ENCODE measurements at places on chromosomes 11 and 22. TPM values are rescaled to one million over a fixed set of nuclear protein-coding genes. Genes with fewer than 3 reads are reported as not detected.

GRCh38 chr11:127057126-127057525 lies 56.6 kb upstream of the KIRREL3 start:
- no peaks in the 10 kb centered on the region for H3K36me3 ChIP-seq
- no peaks in the 10 kb centered on the region for H3K27me3 ChIP-seq
- H3K4me3 ChIP-seq, result no peak overlapping the region
- H3K4me1 ChIP-seq, result no peaks in the 10 kb centered on the region

DNA sequence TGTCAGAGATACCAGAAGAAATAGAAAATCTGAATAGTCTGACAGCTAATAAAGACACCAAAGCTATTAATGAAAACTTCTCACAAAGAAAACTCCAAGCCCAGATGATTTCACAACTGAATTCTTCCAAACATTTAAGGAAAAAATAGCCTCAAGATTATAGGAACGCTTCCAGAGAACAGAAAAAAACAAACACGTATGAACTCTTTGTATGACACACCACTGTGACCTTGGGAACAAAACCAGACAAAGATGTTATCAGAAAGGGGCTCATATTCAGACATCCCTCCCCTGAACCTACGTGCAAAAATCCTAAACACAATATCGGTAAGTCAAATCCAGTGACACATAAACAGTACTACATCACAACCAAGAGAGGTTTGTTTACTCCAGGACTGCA lies 23.5 kb downstream of the CERK start:
- H3K4me3 ChIP-seq, result no peak overlapping the region
- peak overlapping the region; percentile 36 for H3K27ac ChIP-seq
- peaks cover 84% of the 10 kb centered on the region for H3K36me3 ChIP-seq
- DNase-seq, result no peak

DNA sequence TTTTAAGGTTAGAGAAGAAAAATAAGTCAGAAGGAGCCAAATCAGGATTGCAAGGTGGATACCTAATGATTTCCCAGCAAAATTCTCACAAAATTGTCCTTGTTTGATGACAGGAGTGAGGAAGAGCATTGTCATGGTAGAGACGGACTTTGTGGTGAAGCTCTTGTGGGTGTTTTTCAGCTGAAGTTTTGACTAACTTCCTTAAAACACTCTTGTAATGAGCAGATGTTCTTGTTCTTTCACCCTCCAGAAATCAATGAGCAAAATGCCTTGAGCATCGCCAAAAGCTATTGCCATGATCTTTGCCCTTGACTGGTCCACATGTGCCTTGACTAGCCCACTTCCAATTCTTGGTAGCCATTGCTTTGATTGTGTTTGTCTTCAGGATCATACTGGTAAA lies 20.0 kb downstream of the CALCB start:
- H3K4me1 ChIP-seq, result no peaks in the 10 kb centered on the region
- no peak for DNase-seq
- H3K27ac ChIP-seq, result no peak overlapping the region
- H3K36me3 ChIP-seq, result no peaks in the 10 kb centered on the region
- H3K27me3 ChIP-seq, result no peaks in the 10 kb centered on the region

Gene LRRC55
- total RNA-seq, result not detected

Gene OR8U1
- not detected for total RNA-seq

Gene LMO2
- 9.3 TPM for total RNA-seq

DNA sequence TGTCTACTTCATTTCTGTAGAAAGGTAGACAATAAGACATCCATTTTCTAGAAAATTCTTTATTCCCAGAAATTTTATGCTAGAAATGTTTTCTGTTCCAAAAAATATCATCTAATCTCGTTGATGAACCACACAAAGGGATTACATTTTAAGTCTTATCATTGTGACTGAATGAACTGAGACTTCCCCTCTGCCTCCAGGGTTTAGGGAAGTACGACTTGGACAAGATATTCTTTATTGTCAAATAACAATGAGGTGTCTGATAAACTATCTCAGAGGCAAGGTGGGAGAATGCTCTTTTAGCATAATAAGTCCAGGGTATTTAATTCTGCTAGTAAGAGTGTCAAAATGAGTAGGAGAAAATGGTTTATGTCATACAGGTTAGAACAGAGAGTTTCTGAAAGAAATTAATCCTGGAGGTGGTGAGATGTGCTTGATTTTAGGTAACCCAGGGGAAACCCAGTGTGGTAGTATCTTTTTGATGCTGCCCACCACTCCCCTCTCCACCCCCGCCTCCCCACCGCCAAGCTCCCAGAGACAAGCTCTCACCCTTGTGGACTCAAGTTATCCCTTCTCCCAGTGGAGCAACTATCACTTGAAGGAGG lies 100.6 kb downstream of the CD44 start:
- no peak overlapping the region for H3K27ac ChIP-seq
- H3K27me3 ChIP-seq, result no peaks in the 10 kb centered on the region
- H3K4me3 ChIP-seq, result no peak overlapping the region

- H3K4me1 ChIP-seq, result no peaks in the 10 kb centered on the region
- H3K36me3 ChIP-seq, result no peaks in the 10 kb centered on the region
- no peaks in the 10 kb centered on the region for H3K27me3 ChIP-seq
These were observed 35.5 kb downstream of the ALX4 start for GRCh38 chr11:44274404-44274803.

- DNase-seq, result no peak
- no peak overlapping the region for H3K4me3 ChIP-seq
- no peak overlapping the region for H3K27ac ChIP-seq
- H3K27me3 ChIP-seq, result peaks cover 14% of the 10 kb centered on the region
These were observed 1115.0 kb downstream of the BRD1 start for GRCh38 chr22:48712558-48713271.

GRCh38 chr11:12174477-12175143 lies 64.2 kb downstream of the MICAL2 start:
- no peak overlapping the region for H3K4me3 ChIP-seq
- peak overlapping the region; percentile 17 for H3K27ac ChIP-seq
- H3K4me1 ChIP-seq, result peaks cover 8% of the 10 kb centered on the region
- no peaks in the 10 kb centered on the region for H3K36me3 ChIP-seq
- H3K27me3 ChIP-seq, result no peaks in the 10 kb centered on the region

DNA sequence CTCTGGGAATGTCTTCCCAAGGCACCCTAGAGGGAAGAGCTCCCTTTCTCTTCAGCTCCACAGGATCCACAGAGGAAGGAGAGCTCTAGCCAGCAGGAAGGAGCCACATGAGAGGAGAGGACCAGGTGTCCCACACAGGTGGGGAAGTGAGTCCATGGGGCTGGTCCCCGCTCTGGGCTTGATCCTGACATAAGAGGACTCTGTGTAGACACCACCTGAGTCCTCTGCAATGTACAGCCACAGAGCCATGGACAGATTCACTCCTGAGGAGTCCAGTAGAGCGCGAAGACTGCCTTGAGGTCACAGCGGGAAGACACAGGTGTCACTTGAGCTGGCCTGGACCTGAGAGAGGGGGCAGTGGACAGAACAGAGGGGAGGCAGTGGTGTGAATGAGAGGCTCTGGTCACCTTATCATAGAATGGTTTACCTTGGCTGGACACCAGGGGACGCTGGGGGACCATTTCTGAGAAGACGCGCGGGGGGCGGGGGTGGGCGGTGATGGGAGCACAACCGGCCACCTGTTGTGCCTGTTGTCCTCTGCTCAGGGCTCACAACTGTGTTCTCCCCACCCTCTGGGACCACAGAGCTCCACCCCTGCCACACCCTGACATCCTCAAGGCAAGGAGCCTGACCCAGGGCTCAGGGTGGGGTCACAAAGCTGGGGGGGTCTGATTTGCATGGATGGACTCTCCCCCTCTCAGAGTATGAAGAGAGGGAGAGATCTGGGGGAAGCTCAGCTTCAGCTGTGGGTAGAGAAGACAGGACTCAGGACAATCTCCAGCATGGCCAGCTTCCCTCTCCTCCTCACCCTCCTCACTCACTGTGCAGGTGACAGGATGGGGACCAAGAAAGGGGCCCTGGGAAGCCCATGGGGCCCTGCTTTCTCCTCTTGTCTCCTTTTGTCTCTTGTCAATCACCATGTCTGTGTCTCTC lies 128.2 kb downstream of the ZNF280B start:
- no peak for DNase-seq
- no peak overlapping the region for H3K27ac ChIP-seq
- no peaks in the 10 kb centered on the region for H3K4me1 ChIP-seq
- H3K36me3 ChIP-seq, result no peaks in the 10 kb centered on the region
- no peaks in the 10 kb centered on the region for H3K27me3 ChIP-seq
- no peak overlapping the region for H3K4me3 ChIP-seq

GRCh38 chr11:88474655-88475054 lies 137.1 kb upstream of the CTSC start:
- H3K36me3 ChIP-seq, result no peaks in the 10 kb centered on the region
- no peak for DNase-seq
- no peak overlapping the region for H3K27ac ChIP-seq
- no peaks in the 10 kb centered on the region for H3K4me1 ChIP-seq
- H3K4me3 ChIP-seq, result no peak overlapping the region

- H3K4me3 ChIP-seq, result no peak overlapping the region
- DNase-seq, result no peak
- no peaks in the 10 kb centered on the region for H3K36me3 ChIP-seq
- H3K4me1 ChIP-seq, result no peaks in the 10 kb centered on the region
These were observed 35.6 kb upstream of the GALNT18 start for GRCh38 chr11:11657218-11657955.

GRCh38 chr11:59918987-59919589 lies 19.1 kb upstream of the OOSP1 start:
- no peaks in the 10 kb centered on the region for H3K36me3 ChIP-seq
- DNase-seq, result no peak
- H3K27me3 ChIP-seq, result no peaks in the 10 kb centered on the region
- H3K4me1 ChIP-seq, result no peaks in the 10 kb centered on the region
- no peak overlapping the region for H3K4me3 ChIP-seq

- no peaks in the 10 kb centered on the region for H3K36me3 ChIP-seq
- H3K27me3 ChIP-seq, result no peaks in the 10 kb centered on the region
- no peak overlapping the region for H3K27ac ChIP-seq
- no peaks in the 10 kb centered on the region for H3K4me1 ChIP-seq
These were observed 237.9 kb downstream of the LUZP2 start for GRCh38 chr11:24734742-24735237.

Gene HTR3A
- total RNA-seq, result not detected

Gene PNPLA5
- not detected for total RNA-seq

Gene DBX1
- not detected for total RNA-seq

DNA sequence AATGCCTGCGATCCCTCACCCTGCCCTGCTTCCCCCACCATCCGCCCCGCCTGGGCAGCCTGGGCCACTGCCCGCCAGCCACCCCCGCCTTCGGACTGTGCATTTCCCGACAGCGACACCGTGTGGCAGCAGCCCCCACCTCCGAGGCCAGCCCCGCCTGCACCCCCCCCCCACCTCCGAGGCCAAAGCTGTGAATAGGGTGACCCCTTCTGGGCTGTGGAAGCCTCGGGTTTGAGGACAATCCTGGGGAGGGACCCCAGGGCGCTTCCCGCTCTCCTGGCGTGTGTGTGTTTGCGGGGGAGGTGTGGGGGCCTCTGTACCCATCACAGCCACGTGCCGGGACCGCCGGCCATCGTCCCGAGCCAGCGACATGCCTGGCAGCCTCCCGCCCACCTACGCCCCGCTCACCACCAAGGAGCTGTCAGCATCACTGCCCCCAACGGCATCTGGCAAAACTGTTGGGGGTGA lies 33.8 kb upstream of the PPARA start:
- H3K27me3 ChIP-seq, result no peaks in the 10 kb centered on the region
- H3K27ac ChIP-seq, result peak overlapping the region; percentile 92
- peaks cover 4% of the 10 kb centered on the region for H3K36me3 ChIP-seq
- H3K4me1 ChIP-seq, result peaks cover 80% of the 10 kb centered on the region
- no peak overlapping the region for H3K4me3 ChIP-seq

DNA sequence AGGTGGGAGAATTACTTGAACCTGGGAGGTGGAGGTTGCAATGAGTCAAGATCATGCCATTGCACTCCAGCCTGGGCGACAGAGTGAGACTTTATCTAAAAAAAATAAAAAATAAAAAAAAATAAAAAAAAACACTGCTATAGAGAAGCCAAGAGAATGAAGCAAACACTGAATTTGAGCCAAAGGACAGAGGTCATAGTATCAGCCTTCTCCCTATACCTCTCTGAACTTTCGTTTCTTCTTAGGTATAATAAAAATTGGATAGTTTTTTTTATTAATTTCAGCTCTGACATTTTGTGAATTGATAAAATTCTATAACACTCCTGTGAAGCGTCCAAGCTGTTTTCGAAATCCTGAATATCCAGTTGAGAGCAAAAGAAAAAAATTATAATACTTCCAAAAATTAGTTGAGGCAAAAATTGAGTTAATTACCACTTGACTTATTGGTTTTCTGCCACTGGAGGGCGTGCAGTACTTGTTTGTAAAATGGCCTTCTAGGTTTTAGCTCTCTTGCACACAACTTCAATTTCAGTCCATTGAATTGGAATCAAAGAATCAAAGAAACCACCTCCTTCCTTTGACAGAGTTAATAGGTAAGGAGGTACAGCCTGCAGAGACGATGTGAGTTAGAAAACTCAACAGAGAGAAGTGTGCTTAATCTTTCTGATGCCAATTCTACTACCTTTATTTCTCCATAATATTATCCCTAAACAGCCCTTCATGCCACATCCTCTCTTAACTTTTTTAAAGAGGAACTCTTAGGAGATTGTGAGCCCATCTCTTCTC lies 143.2 kb downstream of the BBOX1 start:
- no peak for DNase-seq
- peaks cover 4% of the 10 kb centered on the region for H3K4me1 ChIP-seq
- H3K4me3 ChIP-seq, result no peak overlapping the region
- no peaks in the 10 kb centered on the region for H3K27me3 ChIP-seq
- no peak overlapping the region for H3K27ac ChIP-seq
- H3K36me3 ChIP-seq, result no peaks in the 10 kb centered on the region

DNA sequence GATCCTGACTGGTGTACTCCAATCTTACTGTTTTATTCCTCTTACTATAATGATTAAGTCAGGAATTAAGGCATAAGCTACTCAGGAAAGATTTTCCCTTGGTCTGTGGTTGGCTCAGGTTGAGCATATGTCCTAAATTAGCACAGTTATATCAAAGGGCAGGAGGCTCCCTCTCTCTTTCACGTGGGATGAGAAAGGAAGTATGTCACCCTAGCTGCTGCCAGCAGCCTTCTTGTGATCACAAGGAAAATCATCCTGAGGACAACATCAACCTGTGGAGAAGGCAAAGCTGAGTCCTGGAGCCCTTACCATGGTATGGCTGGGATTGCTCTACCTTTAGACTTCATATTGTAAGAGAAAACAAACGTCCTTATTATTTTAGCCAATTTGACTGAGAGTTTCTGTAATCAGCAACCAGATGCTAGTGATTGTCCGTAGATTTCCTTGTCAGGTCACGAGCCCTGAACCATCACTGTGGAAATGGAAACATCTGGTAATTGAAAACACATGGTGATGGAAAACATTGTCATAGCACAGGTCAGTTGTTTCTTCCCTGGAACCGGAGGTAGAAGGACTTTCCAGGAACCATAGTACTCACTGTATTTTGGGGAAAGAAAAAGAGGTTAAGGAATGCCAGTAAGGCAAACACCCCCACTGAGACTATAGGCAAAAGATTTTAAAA lies 40.6 kb upstream of the DEUP1 start:
- DNase-seq, result no peak
- no peak overlapping the region for H3K4me3 ChIP-seq
- no peaks in the 10 kb centered on the region for H3K36me3 ChIP-seq
- no peaks in the 10 kb centered on the region for H3K27me3 ChIP-seq
- H3K27ac ChIP-seq, result no peak overlapping the region
- H3K4me1 ChIP-seq, result peaks cover 4% of the 10 kb centered on the region
